ENCODE measurements at places on chromosomes 2 and 18. TPM values are rescaled to one million over a fixed set of nuclear protein-coding genes. Genes with fewer than 3 reads are reported as not detected.

CPLX4 gene
- total RNA-seq: not detected

CD28 gene
- 1.6 TPM for total RNA-seq

SNORC gene
- 0.12 TPM for total RNA-seq

LIMS2 gene
- total RNA-seq: 80.2 TPM

RETSAT gene
- 34.2 TPM for total RNA-seq

DNA sequence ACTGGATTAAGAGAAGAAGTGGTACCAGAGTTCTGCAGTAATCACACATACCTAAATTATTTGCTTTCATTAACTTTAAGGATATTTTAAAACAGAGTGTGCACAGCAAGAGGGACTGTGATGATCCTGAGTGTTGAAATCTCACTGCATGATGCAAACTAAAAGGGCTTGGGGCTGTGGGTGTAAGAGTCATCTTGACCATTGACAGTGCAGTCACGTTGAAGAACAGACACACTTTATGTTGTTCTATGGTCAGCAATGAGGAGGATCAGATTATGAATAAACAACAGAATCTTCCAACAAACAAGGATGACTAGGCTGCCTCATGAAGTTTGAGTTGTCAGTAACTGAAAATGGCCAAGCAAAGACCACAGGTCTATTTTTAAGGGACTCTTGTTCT is 87.2 kb upstream of the GALNT5 start:
- no peaks in the 10 kb centered on the region for H3K27me3 ChIP-seq
- DNase-seq: no peak
- H3K4me3 ChIP-seq: no peak overlapping the region
- H3K36me3 ChIP-seq: no peaks in the 10 kb centered on the region

DNA sequence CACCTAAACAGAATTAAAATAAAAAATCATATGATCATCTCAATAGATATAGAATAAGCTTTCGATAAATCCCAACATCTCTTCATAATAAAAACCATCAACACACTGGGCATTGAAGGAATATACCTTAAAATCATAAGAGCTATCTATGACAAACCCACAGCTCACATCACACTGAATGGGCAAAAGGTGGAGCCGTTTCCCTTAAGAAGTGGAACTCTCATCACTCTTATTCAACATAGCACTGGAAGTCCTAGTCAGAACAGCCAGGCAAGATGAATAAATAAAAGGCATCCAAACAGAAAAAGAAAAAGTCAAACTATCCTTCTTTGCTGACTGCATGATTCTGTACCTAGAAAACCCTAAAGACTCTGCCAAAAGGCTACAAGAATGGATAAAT is 510.3 kb downstream of the ZNF804A start:
- H3K4me1 ChIP-seq: no peaks in the 10 kb centered on the region
- DNase-seq: no peak
- no peak overlapping the region for H3K27ac ChIP-seq
- no peaks in the 10 kb centered on the region for H3K27me3 ChIP-seq
- no peaks in the 10 kb centered on the region for H3K36me3 ChIP-seq
- H3K4me3 ChIP-seq: no peak overlapping the region

DNA sequence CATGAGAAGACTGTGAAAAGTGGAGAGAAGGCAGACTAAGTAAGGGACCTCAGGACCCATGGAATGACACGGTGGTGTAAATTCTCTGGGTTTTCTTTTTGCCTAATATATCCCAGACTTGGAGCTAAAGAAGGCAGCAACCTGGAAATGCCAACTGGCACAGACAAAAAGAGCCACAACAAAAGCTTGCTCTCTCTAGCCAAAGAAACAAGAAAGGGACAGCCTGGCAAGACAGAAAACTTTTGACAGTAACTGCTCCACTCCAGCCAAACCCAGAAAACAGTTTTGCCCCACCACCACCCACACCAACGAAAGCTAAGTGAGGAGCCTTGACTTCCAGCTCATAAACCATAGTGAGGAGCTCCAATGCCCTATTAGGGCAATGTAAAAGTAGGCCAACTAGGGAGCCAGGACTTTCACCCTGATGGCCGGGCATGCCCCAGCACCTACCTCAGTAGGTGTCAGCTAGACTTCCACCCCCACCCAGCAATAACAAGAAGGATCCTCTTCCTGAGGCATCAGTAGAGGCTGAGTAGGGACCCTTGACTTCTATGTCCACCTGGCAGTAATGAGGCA is 35.5 kb downstream of the PELI1 start:
- peaks cover 22% of the 10 kb centered on the region for H3K4me1 ChIP-seq
- H3K27ac ChIP-seq: no peak overlapping the region
- no peak overlapping the region for H3K4me3 ChIP-seq
- H3K27me3 ChIP-seq: no peaks in the 10 kb centered on the region
- DNase-seq: no peak

DNA sequence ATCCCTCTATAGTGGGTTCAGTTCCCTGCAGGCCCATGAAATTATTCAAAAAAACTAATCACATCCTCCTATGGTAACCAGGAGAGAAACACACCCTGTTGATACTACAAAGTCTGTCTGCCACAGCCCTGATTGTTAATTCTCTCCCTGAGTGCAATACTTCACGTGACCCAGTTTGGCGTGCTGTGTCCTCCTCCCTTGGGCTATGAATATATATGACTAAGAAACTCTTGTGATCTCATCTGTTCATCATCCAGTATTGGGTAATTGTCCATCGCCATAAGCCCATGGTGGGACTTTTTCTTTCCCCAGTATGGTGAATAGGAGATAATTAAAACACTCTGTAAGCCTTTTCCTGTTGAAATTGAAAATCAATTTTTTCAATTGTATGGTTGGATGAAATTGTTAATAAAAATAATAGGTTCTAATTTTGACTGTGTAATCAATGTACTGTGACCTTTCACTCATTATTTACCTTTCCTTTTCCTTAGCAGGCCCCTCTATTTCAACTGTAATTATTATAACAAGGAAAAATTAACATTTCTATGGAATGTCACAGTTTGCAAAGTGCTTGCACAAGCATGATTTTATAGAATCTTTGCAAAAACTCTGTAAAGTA is 1822.6 kb downstream of the SUCLG1 start:
- H3K27me3 ChIP-seq: no peaks in the 10 kb centered on the region
- H3K4me3 ChIP-seq: no peak overlapping the region
- no peak for DNase-seq

DNA sequence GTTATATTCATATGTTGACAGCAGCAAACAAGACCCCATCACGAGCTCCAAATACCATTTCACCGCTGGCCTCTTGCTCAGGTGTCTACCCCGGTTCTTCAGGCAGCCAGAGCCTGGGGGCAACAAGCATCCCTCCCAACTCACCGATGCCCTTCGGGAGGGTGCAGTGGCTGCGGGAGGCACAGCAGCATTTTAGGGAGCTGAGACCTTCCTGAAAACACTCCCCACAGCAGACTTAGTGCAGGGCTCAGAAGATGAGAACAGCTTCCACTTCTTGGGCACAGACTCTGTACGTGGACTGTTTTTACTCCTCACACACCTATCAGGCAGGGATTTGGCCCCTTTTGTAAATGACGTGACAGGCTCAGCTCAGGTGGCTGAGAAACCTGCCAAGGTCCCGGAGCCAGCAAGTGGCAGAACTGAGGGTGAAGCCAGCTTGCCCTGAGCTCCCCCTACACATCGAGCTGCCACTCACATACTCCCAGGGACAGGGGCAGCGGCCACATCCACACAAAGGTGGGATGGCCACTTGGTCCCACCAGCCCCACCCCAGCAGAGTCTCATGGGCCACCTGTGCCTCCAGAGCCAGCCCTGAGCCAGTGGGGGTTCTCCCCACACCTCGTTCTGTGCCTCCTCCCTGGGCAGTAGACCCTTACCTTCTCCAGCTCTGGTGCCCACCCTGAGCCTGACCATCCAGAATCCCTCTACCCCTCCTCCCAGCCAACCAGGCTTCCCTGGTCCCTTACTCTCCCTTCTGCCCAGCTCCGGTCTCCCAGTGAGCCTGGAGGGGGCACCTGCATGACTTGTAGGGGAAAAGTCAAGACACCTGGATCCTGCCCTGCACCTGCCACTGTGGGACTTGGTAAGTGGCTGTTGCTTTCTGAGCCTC is 28.5 kb downstream of the CYP27C1 start:
- H3K4me1 ChIP-seq: no peaks in the 10 kb centered on the region
- no peak overlapping the region for H3K4me3 ChIP-seq
- no peak overlapping the region for H3K27ac ChIP-seq
- no peaks in the 10 kb centered on the region for H3K27me3 ChIP-seq

GRCh38 chr2:173766537-173767289 is 198.5 kb downstream of the SP3 start:
- H3K27ac ChIP-seq: no peak overlapping the region
- H3K4me3 ChIP-seq: no peak overlapping the region
- DNase-seq: no peak
- H3K4me1 ChIP-seq: no peaks in the 10 kb centered on the region
- no peaks in the 10 kb centered on the region for H3K36me3 ChIP-seq

- H3K36me3 ChIP-seq: no peaks in the 10 kb centered on the region
- H3K4me3 ChIP-seq: no peak overlapping the region
- DNase-seq: no peak
- H3K27me3 ChIP-seq: no peaks in the 10 kb centered on the region
Observed at GRCh38 chr2:97742381-97742847, 29.0 kb downstream of the ZAP70 start.

DNA sequence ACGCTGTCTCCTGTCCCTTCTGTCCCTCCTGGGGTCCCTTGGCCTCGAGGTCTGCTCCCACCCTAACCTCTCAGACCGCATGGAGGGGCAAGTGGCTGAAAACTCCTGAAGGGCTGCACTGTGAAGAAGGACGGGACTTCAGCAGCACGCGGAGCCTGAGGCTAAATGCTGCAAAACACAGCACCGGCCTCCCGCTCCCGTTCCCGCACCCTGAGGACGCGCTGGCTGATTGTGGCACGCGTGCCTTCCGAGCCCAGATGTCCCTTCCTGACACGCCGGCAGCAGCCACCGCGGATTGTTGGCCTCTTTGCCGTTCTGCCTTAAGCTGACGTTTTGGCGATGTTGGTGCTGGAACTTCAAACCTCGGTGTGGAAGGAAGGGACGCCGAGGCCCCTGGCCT is 125.9 kb upstream of the CTDP1 start:
- no peak overlapping the region for H3K27ac ChIP-seq
- no peaks in the 10 kb centered on the region for H3K27me3 ChIP-seq
- H3K36me3 ChIP-seq: no peaks in the 10 kb centered on the region
- no peak for DNase-seq

- DNase-seq: no peak
- H3K27ac ChIP-seq: no peak overlapping the region
- peaks cover 43% of the 10 kb centered on the region for H3K4me1 ChIP-seq
Observed at GRCh38 chr18:44744161-44745121, 63.8 kb downstream of the SETBP1 start.

DNA sequence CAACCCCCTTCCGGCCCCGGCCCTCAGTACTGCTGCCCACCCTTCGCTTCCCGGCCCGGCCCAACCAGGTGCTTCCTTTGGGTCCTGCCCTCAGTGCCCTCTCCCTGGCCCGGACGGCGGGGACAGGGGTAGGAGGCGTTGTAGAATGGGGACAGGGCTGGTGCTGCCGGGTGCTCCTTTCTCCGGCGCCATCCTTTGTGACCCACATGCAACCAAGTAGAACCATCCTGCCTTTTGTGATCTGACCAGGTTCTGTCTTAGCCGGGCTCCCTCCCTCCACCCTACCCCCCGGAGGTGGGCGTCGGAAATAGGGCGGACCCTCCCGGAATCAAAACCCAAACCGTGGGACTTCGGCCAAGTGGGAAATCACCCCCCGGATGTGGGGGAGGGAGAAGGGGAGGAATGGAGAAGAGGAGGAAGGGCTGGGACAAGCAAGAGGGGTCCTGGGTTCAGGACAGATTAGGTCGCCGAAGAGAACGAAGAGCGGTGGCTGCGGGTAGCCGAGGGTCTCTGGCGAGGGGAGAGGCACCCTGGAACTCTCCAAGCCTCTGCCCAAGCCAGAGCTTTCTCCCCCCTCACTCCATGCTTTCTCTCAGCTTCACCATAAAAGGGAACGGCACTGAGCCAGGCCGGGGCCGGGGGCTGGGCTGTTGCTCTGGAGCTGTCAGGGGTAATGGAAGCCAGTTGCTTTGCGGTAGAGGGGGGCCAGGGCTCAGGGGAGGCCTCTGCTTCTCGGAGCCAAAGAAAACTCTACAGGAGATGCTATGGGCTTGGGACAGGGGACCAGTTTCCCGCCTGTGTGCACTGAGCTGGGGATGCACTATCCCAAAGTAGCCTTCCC is 756 bp upstream of the OST4 start:
- H3K27ac ChIP-seq: peak overlapping the region; percentile 98
- H3K4me3 ChIP-seq: peak overlapping the region; percentile 98
- H3K27me3 ChIP-seq: no peaks in the 10 kb centered on the region
- no peak for DNase-seq
- H3K4me1 ChIP-seq: peaks cover 56% of the 10 kb centered on the region

DNA sequence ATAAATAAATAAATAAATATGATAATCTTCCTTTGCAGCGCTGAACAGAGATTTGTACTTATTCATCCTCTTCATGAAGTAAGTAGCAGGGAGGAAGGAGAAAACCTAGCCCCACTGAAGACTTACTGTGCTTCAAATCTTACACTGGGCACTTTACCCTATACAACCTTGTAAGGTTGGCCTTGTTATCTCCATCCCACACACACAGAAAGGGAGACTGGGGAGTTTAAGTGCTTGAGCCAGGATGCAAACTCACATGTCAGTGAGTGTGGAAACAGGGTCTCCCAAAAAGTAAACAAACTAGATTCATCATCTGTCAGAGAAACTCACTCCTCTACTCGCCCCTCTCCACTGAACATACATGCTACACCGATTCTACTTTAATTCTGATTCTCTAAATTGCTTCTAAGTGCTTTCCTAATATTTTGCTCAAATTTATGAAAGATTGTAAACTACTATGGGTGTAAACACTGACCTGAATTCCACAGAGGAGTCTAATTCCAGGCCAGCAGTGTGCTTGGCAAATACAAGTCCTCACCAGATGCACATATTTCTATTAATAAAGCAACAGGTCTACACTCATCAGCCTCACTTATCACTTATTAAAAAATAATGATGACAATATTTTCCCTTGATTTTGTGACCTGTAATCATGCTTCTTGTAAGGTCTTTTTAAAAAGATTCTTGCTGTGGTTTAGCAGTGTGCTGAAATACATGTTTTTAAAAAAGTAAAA is 155.5 kb downstream of the TCF4 start:
- no peaks in the 10 kb centered on the region for H3K36me3 ChIP-seq
- no peak overlapping the region for H3K4me3 ChIP-seq
- no peaks in the 10 kb centered on the region for H3K27me3 ChIP-seq
- DNase-seq: no peak
- no peaks in the 10 kb centered on the region for H3K4me1 ChIP-seq

GRCh38 chr2:45814951-45815621 is 163.6 kb downstream of the PRKCE start:
- DNase-seq: no peak
- peaks cover 68% of the 10 kb centered on the region for H3K4me1 ChIP-seq
- no peak overlapping the region for H3K4me3 ChIP-seq
- no peaks in the 10 kb centered on the region for H3K36me3 ChIP-seq
- no peaks in the 10 kb centered on the region for H3K27me3 ChIP-seq
